Small intestine (tissue), 16 donors: ENCODE measurements at places on chromosomes 3 and 15.

GRCh38 chr3:45701172-45701867, 12.1 kb downstream of the SACM1L start:
- DNase-seq = no peak

DNA sequence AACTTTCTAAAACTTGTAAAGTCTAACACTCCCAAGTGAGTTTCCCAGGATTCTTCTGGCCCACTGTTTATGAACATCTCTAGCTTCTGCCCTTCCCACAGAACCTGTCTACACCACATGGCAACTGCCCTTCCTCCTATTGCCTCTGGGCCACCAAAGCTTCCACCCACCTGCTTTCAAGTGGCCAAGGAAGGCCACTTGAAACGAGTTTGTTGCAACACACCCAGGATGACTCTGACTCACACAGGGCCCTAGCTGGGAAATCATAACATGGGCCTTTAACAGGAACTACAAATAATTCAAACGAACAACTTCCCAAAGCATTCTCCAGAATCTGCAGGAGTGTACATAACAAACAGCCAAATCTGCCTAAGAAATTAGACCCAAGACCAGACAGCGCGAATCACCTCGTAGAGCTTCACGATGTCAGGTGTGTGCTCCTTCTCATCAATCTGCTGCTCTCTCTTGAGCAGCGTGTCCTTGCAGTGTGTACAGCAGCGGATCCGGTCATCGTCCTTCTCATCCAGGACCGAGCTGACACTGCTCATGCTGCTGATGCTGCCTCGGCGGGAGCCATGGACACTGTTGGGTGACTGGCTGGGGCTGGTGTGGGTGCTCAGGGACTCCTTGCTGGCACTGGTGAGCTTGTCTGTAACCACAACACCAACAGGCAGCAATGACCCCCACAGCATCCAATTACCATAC, 16.8 kb downstream of the RBSN start:
- DNase-seq = no peak

DNA sequence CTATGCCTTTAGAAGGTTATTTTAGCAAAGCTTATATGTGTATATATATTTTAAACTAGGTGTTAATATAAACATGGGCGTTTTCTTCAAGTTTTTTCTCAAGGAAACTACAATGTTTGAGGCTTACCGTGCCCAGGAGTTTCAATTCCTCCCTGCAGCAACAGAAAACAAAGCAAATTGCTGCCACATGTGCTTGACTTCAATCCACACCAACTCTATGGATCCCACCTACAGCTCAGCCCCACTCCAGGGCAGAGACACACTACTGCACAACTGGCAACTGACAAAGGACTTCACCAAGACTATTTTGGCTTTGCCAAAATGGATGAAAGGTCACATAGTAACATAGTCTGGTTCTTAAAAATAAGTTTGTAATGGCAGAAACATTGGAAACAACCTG, 346.6 kb downstream of the ERC2 start:
- no peak for DNase-seq

DNA sequence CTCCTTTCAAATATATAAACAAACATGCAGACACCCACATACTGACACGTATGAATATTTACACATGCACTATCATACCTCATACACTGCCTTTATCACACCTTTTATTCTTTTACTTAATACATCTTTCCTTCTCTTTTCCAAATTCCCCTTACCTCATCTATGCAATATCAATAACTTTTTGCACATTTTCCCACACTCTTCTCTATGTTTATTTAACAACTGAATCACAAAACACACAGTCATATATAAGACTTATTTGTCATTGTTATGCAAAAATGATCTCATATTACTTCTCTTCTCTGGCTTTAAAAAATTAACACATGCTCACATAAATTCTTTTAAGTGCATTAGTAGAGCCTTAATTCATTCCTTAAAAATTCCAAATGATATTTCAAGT, 461.4 kb downstream of the DIPK2A start:
- DNase-seq = no peak

GRCh38 chr3:146072824-146073223, 88.2 kb downstream of the PLOD2 start:
- no peak for DNase-seq

- DNase-seq = no peak
These were observed 129.1 kb downstream of the HCN4 start for GRCh38 chr15:73239564-73240215.

DNA sequence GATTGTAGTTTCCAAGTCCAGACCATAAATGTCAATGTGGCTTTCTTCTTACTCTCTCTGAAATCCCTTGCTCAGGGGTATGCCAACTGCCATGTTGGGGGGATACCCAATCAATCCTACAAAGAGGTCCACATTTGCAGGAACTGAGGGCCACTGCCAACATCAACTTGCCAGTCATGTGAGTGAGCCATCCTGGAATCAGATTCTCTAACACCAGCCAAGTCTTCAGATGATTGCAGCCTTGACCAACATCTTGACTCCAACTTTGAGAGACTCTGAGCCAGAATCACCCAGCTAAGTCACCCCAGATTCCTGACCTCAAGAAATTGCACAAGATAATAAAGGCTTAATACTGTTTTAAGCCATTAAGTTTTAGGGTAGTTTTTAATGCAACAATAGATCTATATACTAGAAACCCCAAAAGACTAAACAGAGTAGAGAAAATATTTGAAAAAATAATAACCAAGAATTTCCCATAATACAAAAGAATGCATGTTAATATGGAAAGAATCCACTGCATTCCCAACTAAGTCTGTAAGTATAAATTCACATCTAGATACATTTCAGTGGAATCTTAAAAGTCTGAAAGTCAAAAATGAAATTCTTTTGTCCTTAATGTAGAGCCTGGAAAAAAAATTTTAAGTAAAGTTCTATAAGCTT, 22.4 kb downstream of the ISG20 start:
- DNase-seq = no peak

DNA sequence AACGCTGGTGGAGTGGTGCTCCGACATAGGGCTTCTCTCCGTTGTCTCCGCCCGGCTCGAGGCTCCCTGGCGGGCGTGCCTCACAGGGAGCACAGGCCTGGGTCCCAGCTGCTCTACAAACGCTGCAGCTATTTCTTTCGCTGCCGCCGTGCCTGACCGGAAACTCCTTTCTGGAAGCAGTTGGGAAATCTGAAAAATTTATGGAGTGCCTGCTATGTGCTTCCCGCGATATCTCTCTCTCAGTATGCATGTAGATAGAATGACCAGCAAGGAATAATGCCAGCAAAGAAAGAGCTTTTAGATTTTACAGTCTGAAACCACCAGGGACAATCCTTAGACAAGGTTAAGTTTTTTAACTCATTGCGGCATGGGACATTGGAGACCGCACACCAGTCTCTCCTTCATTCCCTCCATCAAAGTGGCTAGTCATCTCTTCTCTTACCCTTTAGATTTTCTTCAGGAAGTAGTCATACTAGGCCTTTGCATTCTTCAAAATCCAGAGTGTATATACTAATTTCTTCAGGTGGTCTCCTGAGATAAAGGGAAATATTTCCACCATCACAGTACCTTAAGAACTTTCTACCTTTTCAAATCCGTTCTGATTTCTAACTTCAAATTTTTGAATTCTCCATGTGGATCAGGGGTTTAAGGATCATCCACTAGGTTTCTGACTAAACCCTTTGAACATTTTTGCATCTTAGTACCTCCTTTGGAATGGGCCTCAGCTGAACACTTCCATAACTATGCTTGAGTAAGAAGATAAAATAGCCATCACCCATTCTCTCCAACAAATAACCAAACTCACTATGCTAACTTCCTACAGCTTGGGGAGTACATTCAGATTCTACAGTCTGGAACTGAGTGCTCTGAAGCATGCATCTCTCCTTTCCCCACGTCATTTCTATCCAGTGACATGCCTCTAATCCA, 1.1 kb upstream of the NPHP3 start:
- no peak for DNase-seq

GRCh38 chr3:7520059-7520458, 659.1 kb downstream of the GRM7 start:
- DNase-seq = no peak

- peak; percentile 75 for DNase-seq
These were observed 9.1 kb downstream of the PLXND1 start for GRCh38 chr3:129597087-129597999.

- DNase-seq = peak; percentile 68
These were observed 61.1 kb upstream of the GPD1L start for GRCh38 chr3:32045091-32045915.

DNA sequence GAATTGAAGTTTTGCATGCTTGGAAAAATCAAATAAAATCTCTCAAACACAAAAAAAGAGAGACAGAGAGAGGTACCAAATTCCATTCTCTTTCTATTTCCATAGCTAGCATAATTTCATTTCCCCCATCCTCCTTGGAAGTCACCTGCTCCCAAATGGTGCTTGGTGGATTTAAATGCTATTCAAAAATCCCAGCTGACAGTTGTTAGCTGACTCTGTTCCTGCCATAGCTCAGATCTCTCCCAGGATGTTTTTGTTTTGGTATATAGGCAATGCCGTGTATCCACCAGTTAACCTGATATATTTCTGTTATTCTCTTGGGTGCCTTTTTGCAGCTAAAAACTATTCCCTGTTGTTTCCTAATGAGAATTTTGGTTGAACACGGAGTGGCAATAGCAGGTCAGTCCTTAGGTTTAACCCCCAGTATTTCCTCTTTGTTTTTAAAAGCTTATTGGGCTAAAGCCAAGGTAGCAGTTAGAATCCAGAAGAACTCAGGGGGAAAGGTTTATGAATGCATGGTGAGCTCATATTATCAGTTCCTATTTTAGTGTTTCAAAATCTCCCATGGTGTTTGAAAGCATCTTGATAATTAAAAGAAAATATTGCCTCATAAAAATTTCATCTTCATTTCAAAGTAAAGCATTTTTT, 240.0 kb upstream of the GBE1 start:
- no peak for DNase-seq

GRCh38 chr3:14371573-14372474, 30.6 kb upstream of the SLC6A6 start:
- peak; percentile 88 for DNase-seq

- DNase-seq = peak; percentile 94
These were observed 25.9 kb downstream of the ADGRG7 start for GRCh38 chr3:100635273-100635701.

DNA sequence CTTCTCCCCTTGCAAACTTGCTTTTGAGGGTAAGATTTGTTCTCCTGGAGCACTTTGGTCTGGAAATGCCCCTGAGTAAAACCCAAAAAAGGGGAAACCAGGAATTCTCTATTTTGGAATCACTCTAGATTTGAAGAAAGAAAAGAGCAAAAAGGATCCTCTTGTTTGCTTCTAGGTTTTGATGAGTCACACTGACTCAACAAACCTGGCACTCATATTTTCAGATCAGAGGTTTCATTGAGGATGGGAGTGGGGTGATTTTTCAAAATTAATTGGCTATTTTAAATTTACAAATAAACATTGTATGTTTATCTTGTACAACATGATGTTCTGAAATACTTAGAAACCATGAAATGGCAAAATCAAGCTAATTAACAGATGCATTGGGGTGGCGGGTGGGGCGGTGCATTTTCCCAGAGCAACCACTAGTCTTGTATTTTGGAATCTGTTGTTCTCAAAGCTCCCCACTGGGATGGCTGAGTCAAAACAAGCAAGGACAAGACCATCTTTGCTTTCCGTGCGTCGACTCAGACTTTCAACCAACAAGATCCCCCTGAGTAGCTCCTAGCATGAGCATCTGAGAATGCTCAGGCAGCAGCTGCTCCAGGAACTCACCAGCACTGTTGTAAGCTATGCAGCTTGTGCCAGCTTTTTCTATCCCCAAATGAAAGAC, 451.4 kb downstream of the WDR72 start:
- DNase-seq = no peak

DNA sequence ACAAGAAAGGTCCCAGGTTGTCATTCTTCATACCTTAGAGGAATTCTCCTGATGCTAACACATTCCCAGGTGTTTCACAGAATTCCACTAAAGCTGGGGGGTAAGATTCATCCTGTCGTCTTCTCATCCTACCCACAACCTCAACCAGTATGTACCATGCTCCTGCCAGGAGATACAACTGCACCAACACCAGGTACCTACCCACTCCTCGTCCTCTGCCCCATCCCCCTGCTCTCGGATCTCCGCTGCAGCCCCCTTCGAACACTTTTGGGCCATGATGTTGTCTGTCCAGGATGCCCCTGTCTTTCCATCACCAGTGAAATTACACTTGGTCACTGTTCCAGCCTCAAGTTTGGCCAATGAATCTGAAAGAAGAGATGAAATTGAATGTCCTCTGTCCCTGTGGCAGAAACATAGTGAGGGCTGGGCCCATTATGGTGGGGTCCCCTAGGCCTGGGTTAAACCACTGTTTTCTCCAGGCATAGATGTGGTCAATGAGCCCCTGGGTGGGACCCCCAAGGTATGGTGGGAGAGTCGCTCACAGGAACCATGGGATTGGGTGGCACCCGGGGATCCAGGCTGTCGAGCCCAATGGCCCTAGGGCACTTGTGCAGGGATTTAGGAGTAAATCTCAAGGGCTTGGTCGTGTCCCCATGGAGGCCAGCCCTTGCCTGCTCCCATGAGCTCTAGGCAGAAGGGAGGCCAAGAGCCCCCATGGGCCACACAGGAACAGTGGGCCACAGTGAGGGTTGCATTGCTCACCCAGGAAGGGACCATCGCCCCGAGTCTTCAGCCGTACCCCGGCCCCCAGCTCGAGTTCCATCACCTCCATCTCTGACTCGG, 9.4 kb upstream of the AP3S2 start:
- no peak for DNase-seq

- DNase-seq = no peak
These were observed 364.4 kb downstream of the PTPRG start for GRCh38 chr3:61925721-61926120.

- no peak for DNase-seq
These were observed 669.9 kb upstream of the CCDC54 start for GRCh38 chr3:106707347-106707746.

DNA sequence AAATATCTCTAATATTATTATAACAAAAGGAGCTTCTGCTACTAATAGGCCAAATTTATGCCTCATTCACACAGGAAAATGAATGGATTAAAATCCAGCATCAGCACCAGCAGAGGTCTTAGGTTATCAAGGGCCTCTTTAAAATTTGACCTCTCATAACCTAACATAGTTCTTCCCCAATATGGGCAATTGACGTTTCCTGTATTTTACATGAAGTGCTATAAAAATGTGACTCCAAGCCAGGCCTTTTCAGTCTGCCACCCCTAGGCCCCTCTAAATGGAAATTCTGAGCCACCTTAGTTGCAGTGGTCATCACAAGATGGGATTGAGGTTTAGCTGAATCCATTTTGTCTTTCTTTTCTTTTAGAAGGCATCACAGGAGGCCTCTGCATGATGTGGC, 70.1 kb downstream of the CASR start:
- DNase-seq = no peak

GRCh38 chr15:101120987-101121386, 130.9 kb downstream of the CHSY1 start:
- no peak for DNase-seq

DNA sequence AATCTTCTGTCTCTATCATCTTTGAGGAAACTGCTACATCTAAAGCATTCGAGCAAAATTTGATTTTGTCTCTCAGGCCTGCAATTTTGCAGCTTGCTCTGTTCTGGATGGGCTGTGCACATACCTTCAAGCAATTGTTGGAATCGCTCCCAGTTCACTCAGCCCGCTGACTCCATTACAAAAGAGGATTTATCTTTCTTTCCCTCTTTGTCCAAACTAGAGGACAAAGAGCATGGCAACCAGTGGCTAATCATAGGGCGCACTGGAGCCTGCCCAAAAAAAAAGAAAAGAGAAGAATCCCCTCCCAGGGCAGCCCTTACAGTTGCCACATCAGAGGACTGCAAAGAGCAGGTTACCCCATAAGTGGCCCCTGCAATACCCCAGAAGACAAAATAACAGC, 49.0 kb upstream of the DUT start:
- no peak for DNase-seq

- DNase-seq = no peak
These were observed 28.7 kb upstream of the MFSD1 start for GRCh38 chr3:158773166-158773565.
